ENCODE measurements at places on chromosomes 13 and 19. TPM values are rescaled to one million over a fixed set of nuclear protein-coding genes. Genes with fewer than 3 reads are reported as not detected.

Gene SERP2
- 12.1 TPM for total RNA-seq

Gene DCT
- total RNA-seq: not detected

Gene LRRC25
- not detected for total RNA-seq

Gene POU2F2
- 2.4 TPM for total RNA-seq

Gene EGLN2
- 64.7 TPM for total RNA-seq

Gene FCHO1
- 0.60 TPM for total RNA-seq

Gene PCDH20
- not detected for total RNA-seq

Gene PSG6
- total RNA-seq: not detected

Gene PLPP2
- 0.48 TPM for total RNA-seq

Gene SPRY2
- total RNA-seq: 31.8 TPM
